ENCODE measurements at places on chromosomes 2 and 18.

- no peak for DNase-seq
These were observed 179.7 kb downstream of the HAUS1 start for GRCh38 chr18:46283895-46284295.

- DNase-seq = no peak
These were observed 40.4 kb upstream of the SELENOI start for GRCh38 chr2:26305540-26305939.

DNA sequence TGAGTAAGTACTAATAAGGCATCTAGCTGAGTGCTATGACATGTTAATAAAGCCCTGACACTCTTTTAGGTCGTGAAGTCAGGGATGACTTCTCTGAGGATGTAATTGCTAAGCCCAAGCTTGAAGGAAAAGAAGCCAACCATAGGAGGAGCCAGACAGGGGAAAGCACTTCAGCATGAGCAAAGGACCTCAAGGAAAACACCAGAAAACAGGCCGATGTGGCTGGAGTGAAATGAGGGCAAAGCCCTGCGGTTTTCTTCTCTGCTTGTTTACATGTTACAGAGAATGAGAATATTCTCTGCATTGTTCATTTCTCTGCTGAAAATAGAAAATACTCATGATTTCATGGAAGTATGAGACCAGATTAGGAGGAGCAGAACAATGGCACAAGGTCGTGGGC lies 112.5 kb upstream of the ARHGAP28 start:
- no peak for DNase-seq

DNA sequence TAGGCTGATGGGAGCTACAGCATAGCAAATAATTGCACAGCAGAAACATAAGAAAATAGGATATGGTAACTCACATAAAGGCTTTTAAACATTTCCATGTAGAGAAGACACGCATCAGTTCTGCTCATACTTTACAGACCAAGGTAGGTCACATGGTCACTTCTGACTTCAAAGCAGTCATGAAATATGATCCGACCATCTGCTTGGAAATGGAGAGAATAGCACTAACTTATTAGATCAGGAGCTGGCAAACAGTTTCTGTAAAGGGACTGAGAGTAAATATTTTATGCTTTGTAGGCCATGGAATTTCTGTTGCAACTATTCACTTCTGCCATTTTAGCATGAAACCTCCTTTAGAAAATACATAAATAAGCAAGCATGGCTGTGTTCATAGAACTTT lies 936.6 kb upstream of the FANCL start:
- no peak for DNase-seq

DNA sequence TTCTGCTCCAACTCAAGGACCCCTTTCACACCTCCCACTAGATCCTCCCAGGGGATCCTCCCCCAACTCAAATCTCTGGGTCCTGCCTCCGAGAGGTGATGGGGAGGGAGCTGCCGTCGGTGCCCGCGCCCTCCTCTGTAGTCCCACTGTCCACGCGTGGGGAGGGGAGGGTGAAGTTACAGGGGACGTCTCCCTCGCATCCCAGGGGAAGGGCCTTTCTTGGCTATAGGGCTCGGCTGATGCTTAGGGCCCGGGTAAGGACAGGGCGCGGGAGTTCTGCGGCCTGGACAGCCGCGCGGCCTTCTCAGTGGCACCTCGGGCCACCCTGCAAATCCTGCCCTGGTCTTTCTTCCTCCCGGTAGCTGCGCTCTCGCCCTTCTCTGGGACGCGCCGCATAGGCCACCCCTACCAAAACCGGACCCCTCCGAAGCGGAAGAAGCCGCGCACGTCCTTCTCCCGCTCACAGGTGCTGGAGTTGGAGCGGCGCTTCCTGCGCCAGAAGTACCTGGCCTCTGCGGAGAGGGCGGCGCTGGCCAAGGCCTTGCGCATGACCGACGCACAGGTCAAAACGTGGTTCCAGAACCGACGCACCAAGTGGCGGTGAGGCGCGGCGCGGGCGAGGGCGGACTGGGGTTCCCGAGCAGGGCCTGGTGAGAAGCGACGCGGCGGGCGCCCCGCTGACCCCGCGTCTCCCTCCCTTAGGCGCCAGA lies 1.2 kb downstream of the TLX2 start:
- no peak for DNase-seq

DNA sequence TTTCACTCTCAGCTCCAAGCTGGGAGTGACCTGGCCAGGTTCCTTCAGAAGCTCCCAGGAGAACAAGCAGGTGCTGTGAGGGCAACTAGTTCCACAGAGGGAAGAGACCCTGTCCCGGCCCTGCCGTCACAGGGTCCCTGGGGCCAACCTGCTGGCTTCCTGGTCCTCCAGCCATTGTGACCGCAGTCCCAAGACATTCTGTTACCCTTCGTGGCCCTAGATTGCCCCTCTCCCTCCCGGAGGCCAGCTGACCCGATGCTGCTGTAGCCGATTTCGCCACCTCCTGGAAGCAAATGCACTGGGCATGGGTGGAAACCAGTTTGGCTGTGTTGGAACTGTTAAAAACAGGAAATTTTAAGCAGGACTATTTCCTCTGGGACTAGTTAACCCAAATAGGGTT lies 55.4 kb downstream of the EPAS1 start:
- no peak for DNase-seq

GRCh38 chr2:224865016-224865415 lies 148.9 kb upstream of the CCDC195 start:
- DNase-seq = no peak

GRCh38 chr2:174675615-174676014 lies 78.0 kb upstream of the WIPF1 start:
- no peak for DNase-seq

DNA sequence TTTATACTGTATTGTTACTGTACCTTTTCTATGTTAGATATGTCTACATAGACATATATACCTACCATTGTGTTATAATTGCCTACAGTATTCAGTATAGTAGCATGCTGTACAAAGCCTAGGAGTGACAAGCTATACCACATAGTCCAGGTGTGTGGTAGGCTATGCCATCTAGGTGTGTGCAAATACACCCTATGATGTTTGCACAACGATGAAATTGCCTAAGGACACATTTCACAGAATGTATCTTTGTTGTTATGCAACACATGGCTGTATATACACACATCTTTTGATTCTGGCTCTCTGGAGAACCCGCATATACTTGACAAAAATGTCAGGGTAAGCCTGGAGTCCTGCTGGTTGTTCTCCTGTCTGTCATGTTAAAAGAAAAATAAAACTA lies 85.1 kb downstream of the BCL2L11 start:
- no peak for DNase-seq

GRCh38 chr2:226904592-226904991 lies 68.7 kb downstream of the RHBDD1 start:
- DNase-seq = no peak

GRCh38 chr2:238866656-238867277 lies 18.9 kb downstream of the TWIST2 start:
- no peak for DNase-seq

- no peak for DNase-seq
These were observed 131.4 kb upstream of the BOD1L2 start for GRCh38 chr18:57015451-57015850.

DNA sequence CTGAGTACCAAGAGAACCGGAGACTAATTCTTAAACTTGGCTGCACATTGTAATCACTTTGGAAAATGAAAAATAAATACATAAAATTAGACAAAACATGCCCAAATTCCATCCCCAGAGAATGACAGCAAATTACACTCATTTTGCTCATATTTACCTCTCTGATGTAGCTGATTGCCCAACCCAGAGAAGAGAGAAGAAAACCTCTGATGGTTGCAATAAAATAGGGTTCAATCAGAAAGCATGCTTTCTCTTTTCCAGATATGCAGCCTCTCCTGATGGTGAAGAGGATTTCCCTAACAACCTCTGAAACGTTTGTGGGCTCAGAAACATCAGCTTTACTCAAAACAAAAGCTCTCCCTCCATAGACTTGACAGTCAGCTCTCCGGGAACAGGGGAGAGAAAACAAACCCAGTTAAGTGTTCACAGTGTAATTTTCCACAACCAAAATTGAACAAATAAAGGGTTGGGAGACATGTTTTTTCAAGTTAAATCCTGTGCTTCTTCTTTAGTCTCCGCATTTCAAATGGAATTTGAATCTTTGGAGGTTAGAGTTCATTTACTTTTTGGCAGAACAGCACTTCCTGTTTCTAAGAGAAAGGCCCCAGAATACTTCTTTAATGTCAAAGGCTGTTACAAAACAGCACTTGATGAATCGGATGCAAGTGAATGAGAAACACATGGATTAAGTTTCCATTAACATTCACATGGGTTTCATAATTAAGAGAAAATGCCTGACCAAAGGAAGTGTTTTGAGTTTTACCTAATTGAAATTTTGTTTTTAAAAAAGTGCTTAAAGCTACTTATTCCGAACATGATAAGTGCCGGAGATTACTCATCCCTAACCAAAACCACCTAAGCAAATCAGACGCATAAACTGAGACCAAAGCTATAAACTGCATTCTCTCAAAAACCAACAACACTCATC lies 570.1 kb upstream of the SYT4 start:
- DNase-seq = no peak

GRCh38 chr2:158459161-158460003 lies 2.6 kb downstream of the PKP4 start:
- DNase-seq = no peak

- no peak for DNase-seq
These were observed 133.5 kb upstream of the ZNF236 start for GRCh38 chr18:76688724-76689472.

- DNase-seq = no peak
These were observed 39.4 kb upstream of the NCKAP5 start for GRCh38 chr2:133607679-133608078.

GRCh38 chr2:63268946-63269345 lies 218.3 kb downstream of the OTX1 start:
- DNase-seq = no peak

GRCh38 chr18:58670404-58671110 lies 708 bp upstream of the MALT1 start:
- no peak for DNase-seq

DNA sequence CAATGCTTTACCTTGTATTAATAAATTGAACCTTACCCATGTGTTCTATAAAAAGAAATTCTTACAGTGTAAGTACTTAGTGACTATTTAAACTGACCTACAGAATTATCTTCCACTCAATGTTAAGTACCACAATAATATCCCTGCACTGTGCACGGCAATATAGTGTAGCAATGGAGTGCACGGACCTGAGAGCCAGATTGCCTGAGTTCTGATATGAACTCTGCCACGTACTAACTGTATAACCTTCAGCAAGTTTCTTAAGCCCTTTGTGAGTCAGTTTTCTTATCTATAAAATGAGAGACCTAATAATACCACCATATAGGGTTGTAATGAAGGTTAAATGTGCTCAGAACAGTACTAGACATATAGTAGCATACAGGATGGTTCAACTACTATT lies 66.2 kb downstream of the GPR39 start:
- no peak for DNase-seq

DNA sequence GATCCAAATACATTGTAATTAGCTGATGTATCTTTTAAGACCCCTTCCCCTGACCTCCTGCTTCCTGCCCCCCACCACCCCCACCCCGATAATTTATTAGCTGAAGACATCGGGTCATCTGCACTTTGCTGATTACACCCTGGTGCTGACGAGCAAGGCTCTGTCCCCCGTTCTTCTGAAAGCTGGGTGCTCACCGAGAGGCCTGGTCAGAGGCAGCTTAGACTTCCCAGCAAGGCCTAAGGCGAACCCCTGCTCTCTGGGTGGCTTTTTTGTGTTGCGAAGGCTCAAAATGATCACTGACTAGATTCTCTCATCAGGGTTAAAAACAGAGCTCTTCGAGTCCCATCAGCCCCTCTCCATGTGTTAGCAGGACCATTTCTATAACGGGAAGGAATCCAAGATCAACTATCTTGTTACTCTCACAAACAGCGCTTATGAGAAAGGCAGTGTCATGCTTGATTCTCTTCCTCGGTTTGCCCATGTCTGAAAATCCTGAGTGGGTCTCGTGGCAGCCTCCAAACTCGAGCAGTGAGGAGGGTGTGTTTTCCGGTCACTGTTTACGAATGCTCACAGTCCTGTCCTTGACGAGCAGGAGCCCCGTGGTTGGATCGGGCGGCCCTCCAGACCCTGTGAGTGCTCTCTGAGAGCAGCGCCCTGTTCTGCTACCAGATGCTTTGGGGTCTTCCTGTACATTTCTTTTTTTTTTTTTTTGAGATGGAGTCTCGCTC lies 201.6 kb downstream of the HDAC4 start:
- no peak for DNase-seq

- no peak for DNase-seq
These were observed 253.9 kb upstream of the VWC2L start for GRCh38 chr2:214156971-214157370.

DNA sequence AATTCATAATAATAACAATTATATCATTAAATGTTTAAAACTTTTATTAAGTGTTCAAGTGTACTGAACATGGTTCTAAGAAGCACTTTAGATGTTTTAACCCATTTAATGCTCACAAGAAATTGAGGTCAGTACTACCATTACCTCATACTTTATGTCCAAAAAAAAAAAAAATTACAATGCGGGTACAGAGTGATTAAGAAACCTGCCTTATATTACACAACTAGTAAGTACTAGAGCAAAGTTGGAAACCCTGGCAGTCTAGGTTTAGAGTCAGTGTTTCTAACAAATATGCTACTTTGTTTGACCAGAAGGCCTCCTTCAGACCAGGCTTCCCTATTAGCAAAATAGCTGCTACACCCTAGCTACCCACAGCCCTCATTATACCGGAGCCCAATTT lies 28.5 kb downstream of the PLEKHM3 start:
- no peak for DNase-seq

DNA sequence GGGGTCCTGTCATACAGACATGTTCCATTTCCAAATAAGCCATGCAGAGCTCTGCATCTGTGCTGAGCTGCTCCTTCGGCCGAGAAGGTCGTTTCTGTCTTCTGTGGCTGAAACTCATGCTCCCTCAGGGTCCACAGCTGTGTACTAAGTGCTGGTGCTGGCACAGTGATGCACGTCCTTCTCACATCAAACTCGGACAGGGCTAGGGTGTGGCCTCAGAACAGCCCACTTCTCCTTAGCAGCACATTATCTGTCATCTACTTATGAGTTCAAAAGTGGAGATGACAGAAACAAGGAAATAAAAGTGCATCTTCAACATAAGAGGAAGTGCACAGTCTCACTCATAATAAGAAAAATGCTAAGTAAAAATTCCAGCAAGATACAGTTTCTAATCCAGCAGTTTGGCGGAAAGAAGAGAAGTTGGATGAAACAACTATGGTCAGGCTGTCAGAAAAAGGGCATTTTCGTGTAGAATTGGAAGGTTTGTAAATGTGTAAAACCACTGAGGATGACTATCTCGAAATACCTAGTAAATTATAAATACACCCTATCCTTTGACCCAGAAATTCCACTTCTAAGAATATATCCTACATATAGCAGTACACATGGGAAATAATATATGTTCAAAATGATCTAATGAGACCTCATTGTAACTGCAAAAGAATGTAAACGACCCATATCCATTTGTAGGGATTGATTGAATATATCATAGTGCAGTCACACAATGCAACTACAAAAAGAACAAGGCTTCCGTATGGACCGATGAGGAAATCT lies 53.7 kb upstream of the APCDD1 start:
- no peak for DNase-seq

- no peak for DNase-seq
These were observed 118.8 kb downstream of the FSHR start for GRCh38 chr2:49035481-49035880.
